HFF-Myc (cell line): ENCODE measurements at places on chromosomes 3 and 15.

DNA sequence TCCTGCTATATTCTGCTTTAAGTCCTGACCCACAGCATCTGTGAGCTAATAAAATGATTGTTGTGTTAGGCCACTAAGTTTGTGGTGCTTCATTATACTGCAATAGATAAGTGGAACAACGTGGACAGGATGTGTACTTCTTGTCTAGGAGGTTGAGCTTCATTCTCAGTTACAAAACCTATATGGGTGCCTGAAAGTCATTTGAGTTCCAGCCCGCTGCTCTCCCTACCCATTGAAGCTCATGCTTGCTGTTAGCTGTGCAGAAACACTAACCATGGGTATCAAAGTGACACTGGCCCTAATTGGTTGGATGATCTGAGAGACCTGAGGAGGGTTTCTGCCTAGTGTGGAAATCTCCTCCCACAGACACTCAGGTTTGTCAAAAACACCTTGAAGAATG is 357.2 kb downstream of the PDCD6IP start:
- DNase-seq: no peak

- no peak for DNase-seq
Measured at GRCh38 chr3:96700322-96701315, 113.8 kb upstream of the EPHA6 start.

GRCh38 chr3:190585805-190586630 is 72.1 kb downstream of the IL1RAP start:
- peak; percentile 63 for DNase-seq

- no peak for DNase-seq
Measured at GRCh38 chr3:16444344-16444743, 69.2 kb downstream of the RFTN1 start.

- no peak for DNase-seq
Measured at GRCh38 chr15:71708741-71709140, 101.6 kb upstream of the NR2E3 start.

DNA sequence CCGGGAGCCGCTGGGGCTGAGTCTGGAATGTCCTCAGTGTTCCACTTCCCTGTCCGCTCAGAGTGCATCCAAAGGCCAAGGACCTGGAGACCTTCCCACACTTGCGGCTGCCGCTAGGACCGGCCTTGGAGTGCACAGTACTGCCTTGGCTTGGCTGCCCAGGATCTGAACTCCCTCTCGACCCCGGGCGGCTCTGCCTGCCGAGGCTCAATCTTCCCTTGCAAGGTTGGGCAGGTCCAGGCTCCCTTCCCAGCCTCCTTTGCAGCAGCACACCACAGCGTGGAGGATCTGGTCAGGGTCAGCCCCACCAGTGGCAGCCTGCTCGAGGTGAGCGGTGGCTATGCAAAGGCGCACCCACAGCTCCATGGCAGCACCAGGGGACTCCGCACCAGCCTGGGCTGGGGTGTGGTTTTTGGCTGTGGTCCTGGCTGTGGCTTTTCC is 69.2 kb downstream of the PLXNA1 start:
- DNase-seq: no peak

DNA sequence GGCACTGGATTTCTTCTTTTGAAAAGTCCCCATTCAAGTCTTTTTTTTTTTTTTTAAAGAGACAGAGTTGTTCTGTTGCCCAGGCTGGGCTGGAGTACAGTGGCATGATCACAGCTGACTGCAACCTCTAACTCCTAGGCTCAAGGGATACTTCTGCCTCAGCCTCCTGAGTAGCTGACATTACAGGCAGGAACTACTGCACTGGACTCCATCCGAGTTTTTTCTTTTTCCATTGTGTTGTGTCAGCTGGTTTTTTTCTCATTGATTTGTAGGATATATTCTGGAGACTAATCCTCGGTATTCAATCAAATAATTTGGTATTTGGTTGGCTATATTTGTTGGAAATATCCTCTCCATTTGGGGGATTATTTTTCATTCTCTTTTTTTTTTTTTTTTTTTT is 11.8 kb downstream of the POLR2M start:
- no peak for DNase-seq

GRCh38 chr3:121855555-121855954 is 20.5 kb downstream of the EAF2 start:
- DNase-seq: no peak

DNA sequence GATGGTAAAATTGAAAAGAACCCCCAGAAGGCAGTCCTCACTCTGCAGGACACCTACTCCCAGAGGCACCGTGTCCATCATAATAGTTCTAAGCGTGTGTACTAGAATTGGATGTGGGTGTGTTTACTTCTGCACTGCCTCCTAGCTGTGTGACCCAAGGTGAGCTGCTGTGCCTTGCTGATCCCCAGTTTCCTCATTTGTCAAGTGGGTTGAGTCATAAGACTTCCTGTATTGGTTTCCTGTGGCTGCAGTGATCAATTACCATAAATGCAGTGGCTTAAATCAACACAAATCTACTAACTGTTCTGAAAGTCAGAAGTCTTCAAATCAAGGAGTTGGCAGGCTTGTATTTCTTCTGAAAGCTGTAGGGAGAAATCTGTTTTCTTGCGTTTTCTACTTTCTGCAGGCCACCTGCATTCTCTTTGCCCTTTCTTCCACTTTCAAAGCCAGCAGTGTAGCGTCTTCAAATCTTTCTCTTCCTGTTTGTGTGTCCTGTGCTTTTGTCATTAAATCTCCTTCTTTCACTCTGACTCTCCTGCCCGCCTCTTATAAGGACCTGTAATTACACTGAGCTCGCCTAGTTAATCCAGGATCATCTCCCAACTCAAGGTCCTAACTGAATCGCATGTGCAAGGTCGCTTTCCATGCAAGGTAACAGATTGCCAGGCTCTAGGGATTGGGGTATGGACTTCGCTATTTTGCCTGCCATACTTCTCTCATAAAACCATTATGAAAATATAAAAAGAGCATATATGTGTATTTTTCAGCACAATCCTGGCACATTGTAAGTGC is 59.0 kb downstream of the RORA start:
- DNase-seq: no peak

- DNase-seq: no peak
Measured at GRCh38 chr3:177680472-177680821, 483.2 kb upstream of the TBL1XR1 start.

DNA sequence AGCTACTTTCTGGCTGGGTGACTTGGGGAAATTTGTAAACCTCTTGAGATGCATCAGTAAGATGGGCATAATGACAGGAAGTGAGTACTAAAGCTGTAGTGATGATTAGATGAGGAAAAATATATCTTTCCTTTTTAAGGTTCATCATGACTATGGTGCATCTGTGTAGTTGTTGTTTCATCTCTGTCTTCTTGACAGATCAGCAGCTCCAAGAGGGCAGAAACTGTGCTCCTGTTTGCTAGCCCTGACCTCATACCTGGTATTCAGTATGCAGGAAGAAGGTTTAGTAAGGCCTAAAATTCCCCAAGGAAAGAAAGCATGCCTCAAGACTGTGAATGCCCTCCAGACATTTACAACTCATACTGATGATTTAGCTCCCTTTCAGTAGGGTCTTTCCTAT is 82.5 kb upstream of the PSMD6 start:
- no peak for DNase-seq

DNA sequence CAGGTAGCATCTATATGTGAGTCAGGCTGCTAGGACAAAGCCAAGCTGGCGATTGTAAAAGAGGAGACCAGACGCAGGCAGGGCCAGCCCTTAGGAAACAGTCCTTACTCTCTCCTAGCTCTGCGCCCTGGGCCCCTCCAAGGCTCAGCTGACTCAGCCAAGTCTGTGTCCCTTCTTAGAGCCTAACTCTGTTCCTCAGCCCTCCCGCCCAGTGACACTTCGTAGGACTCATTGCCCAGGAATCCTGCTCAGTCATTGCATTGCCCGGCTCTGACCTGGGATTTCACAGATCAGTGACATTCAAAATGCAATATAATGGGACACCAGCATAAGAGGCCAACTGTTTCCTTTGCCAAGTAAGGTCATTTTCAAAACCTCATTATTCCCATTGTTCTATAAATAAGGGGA is 244.2 kb downstream of the TLE3 start:
- DNase-seq: no peak

DNA sequence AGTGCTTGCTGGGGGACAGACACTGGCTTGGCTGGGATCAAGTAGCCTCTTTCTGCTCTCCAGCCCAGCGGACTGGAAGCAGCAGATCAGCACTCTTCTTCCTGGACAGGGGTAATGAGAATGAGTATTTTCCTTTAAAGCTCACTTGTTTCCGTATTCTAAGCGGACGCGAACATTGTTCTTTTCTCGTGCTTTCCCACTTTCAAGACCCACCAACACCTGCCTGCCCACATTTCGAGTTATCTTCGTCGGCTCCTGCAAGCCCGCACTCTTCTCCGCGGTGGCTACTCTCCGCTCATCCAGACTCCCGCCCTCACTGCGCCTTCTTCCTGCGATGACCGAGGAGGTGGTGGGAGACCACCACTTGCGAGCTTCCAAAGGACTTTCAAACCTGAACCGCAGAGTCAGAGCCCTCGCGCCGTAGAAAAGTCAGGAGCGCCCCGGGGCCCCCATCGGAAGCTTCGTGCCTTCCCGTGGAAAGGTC is 1.6 kb upstream of the PPM1L start:
- no peak for DNase-seq

GRCh38 chr3:160686955-160687535 is 10.1 kb downstream of the ARL14 start:
- no peak for DNase-seq

DNA sequence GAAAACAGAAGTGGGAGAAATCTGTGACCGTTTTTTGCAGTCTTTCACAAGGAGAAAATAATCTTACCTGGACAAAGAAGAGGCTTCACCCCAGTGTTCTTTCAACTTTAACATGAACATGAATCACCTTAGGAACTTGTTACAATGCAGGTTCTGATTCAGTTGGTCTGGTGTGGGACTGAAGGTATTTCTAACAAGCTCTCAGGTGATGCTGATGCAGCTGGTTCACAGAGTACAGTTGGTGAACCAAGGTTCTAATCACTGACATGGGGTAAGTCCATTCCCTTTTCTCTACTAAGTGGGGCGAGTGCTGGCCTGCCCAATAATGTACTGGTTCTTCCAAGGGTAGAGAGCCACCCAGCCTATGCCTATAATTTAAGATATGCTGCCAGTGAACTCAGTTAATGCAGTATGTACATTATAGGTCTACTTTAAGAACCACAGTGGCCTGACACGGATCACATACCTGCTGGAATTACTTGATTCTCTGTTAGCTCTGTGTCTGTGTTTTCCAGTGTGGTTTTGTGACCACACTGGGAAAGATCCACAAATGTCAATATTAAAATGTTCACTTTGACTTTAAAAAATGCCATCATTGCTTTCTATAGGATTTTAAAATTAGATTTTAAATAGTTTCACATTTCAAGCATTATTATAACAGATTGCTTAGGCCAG is 304.1 kb downstream of the ZNF621 start:
- DNase-seq: no peak

DNA sequence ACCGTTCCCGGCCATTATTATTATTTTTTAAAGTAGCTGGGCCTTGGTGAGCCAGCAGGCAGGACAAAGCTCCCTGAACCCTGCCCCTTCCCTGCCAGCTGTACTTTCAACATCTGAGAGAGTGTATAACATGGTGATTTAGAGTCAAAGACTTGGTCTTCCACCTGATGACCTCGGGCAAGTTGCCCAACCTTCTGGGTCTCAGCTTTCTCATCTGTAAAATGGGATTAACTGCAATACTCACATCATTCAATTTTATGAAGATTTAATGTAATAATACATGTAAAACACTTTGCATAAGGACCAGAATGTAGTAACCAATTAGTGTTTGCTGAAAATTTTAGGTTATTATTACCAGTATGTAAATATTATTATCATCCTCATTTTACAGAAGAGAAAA is 11.9 kb upstream of the TRH start:
- no peak for DNase-seq

GRCh38 chr3:107753494-107753893 is 230.7 kb downstream of the BBX start:
- peak; percentile 14 for DNase-seq

DNA sequence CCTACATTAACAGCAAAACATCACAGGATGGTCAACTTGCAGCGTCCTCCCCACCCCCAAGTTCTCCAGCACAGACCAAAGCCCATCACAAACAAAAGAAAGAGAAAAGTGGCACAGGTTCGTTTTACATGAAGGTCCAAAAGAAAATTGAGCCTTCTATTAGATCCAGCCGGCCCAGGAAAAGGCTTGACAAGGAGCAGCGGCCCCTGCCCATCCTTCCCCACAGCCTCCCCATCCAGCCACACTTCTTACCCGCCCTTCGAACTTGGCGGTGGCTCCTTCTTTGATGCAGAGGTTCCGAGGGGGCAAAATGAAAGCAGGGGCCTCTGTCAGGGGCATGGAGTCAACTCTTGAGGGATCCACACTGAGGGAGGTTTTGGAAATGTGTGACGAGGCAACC is 90.7 kb downstream of the MYLK start:
- no peak for DNase-seq

DNA sequence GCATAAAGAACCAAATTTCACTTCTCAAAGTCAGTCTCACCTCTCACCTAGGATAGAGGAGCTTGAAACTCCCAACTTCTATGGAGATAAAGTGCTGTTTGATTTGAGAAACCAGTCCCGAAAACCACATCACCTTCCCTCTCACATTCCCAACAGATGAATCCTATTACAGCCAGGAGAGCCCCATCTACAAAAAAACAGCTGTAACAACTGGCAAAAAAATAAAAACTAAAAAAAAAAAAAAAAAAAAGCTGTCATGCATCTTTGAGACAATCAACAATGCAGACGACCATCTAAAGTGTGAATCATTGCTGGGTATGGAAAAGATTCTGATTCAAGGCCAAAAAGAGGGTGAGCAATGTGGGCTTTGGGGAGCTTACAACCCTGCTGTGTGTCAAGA is 23.8 kb downstream of the HOMER2 start:
- DNase-seq: no peak

- no peak for DNase-seq
Measured at GRCh38 chr3:179463319-179463718, 12.0 kb upstream of the GNB4 start.

DNA sequence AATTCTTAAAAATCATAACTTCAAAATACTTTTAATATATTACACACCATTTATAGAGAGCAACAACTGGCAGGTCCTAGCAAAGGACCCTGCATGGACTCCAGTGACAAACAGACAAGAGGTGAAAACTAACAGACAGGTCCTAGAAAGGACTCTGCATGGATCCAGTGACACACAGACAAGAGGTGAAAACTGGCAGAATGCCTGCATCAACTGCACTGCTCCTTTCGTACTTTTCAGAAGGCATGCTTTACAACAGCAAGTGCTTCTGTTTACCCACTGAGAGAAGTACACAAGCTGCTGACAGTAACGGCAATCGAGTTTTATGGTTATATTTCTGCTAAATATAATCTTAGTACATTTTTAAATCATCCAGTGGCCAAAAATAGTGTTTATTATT is 24.3 kb upstream of the GP5 start:
- no peak for DNase-seq

GRCh38 chr3:162224746-162225145 is 728.1 kb downstream of the OTOL1 start:
- no peak for DNase-seq

DNA sequence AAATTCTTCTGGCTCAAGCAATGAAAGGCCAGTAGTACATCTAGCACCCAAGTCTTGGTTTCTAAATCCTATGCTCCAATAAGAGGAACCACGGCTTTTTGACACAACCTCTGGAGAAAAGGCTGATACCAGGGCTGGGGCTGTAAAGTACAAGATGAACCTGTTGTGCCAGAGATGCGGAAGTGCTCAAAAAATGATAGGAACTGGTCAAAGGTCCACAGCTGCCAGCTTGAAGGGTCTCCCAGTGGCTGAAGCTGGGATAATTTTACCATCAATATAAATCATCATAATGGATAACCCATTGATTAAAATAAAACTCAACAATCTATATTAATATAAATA is 558 bp upstream of the NCEH1 start:
- no peak for DNase-seq

GRCh38 chr15:58441376-58442070 is 9.7 kb downstream of the LIPC start:
- DNase-seq: peak; percentile 92
